ENCODE measurements at places on chromosomes 3 and 15. TPM values are rescaled to one million over a fixed set of nuclear protein-coding genes. Genes with fewer than 3 reads are reported as not detected.

Gene TRIP4
- total RNA-seq: 7.5 TPM

Gene SLC27A2
- total RNA-seq: 1.4 TPM

Gene ISLR
- total RNA-seq: not detected

Gene SLC12A1
- not detected for total RNA-seq

Gene PLA2G4B
- 7.5 TPM for total RNA-seq

Gene SLC22A13
- total RNA-seq: 0.24 TPM

Gene ARNT2
- total RNA-seq: 0.21 TPM

Gene NR2F2
- 4.8 TPM for total RNA-seq

Gene FAN1
- 14.0 TPM for total RNA-seq

Gene IL5RA
- total RNA-seq: not detected

Gene MNS1
- total RNA-seq: 0.48 TPM

Gene HAUS2
- total RNA-seq: 50.1 TPM

Gene TAGLN3
- 1.1 TPM for total RNA-seq

Gene CNTN6
- total RNA-seq: not detected

Gene RAB11A
- total RNA-seq: 317 TPM

Gene MRPL46
- total RNA-seq: 11.3 TPM

Gene COL6A5
- not detected for total RNA-seq

Gene CD80
- total RNA-seq: not detected

Gene GABRR3
- total RNA-seq: not detected

Gene A4GNT
- total RNA-seq: not detected

Gene SLC7A14
- under 0.01 TPM for total RNA-seq

Gene THPO
- total RNA-seq: not detected

Gene TEX9
- 4.0 TPM for total RNA-seq

Gene DUOX2
- total RNA-seq: 1.9 TPM

Gene TRPC1
- total RNA-seq: 13.7 TPM

Gene AGBL1
- total RNA-seq: not detected

Gene NANOGP8
- total RNA-seq: 0.24 TPM

Gene NEO1
- total RNA-seq: 13.5 TPM

Gene GCSAM
- 0.48 TPM for total RNA-seq

Gene LRRC58
- total RNA-seq: 36.4 TPM

Gene SNX22
- total RNA-seq: 0.21 TPM

Gene THSD4
- 23.1 TPM for total RNA-seq

Gene ZNF619
- total RNA-seq: 4.8 TPM

Gene RTP1
- total RNA-seq: not detected

Gene CAND2
- 2.2 TPM for total RNA-seq

Gene GAP43
- not detected for total RNA-seq

Gene BCL6
- 7.9 TPM for total RNA-seq

Gene B3GNT5
- 22.9 TPM for total RNA-seq

Gene PAK6
- total RNA-seq: 13.4 TPM

Gene GOLGA6D
- total RNA-seq: not detected

Gene PDZRN3
- 0.24 TPM for total RNA-seq

Gene NDN
- 13.6 TPM for total RNA-seq

Gene KLHL40
- total RNA-seq: not detected

Gene CLDN18
- not detected for total RNA-seq

Gene CYP8B1
- not detected for total RNA-seq

Gene TMEM39A
- 29.6 TPM for total RNA-seq

Gene PAQR9
- not detected for total RNA-seq

Gene RSL24D1
- total RNA-seq: 127 TPM

Gene KY
- total RNA-seq: not detected

Gene WDR93
- not detected for total RNA-seq

Gene CCR9
- total RNA-seq: not detected

Gene MKRN2OS
- total RNA-seq: 1.7 TPM

Gene UBR1
- 19.5 TPM for total RNA-seq

Gene CCDC33
- not detected for total RNA-seq
